NCI-H82 (cell line): ENCODE measurements at places on chromosomes 7 and 10.

DNA sequence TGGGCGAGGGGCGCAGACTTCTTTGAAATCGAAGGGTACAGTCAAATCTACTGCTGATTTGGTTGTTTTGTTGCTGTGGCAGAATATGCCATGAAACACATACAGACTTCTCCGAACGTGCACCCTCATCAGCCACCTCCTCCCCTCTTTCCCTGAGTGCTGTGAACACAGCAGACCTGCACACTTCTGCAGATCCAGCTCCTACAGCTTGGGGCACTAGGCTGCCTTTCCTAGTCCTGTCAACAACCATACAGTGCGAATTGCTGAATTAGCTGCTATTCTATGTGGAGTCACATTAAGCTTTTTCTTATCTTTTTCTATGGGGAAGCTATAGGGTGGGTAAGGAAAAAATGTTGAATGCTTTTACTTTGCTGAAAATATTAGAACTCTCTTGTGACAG lies 57.5 kb downstream of the COL17A1 start:
- DNase-seq, result peak; percentile 45

GRCh38 chr10:119768455-119769094 lies 42.7 kb downstream of the INPP5F start:
- no peak for DNase-seq

GRCh38 chr7:108723381-108723814 lies 153.7 kb downstream of the DNAJB9 start:
- peak; percentile 22 for DNase-seq

DNA sequence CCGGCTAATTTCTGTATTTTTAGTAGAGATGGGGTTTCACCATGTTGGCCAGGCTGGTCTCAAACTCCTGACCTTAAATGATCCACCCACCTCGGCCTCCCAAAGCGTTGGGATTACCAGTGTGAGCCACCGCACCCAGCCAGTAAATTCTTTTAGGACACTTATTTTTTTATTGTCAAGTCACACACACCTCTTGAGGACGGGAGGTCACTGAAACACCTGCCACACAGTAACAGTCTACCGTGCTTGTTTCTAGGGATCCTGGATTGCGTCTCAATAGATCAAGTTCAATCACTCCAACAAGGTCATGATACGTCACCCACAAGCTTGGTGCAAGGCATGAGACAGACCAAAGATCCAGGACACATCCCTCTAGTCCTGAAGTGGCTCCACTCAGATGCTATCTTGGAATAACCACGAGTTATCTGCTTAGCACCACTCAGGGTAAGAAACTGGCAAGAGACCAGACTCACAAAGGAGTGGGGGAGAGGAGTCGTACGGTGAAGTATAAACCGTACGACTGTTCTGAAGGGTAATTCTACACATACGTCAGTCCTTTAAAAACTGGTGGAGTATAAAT lies 58.9 kb upstream of the NCAPG2 start:
- no peak for DNase-seq

- DNase-seq, result no peak
These were observed 39.9 kb upstream of the MMD2 start for GRCh38 chr7:4998910-4999309.

DNA sequence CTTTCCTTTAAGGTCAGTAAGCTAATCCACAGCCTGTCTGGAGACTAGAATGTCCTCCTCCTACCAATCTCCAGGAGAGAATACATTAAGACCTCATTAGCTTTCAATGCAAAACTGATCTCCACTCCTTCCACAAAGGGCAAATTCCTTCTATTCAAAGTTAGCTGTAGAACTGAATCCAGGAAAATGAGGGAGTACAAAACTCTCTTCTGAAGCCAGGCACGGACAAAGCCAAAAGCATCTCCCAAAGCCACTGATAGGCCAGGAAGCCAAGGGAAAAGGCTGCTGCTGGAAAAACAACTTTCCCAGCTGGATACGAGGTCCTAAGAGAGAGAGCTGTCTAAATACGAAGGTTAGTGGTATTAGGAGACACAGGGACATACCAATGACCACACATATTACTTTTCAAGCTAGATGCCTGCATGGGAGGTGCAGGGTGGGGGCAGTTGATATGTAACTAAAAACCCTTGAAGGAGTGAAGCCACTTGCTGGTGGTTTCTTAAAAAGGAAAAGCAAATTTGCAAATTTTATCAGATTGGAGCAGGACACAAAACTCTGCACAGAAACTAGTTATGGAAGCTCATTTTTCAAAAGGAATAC lies 43.6 kb downstream of the MKX start:
- DNase-seq, result peak; percentile 0

DNA sequence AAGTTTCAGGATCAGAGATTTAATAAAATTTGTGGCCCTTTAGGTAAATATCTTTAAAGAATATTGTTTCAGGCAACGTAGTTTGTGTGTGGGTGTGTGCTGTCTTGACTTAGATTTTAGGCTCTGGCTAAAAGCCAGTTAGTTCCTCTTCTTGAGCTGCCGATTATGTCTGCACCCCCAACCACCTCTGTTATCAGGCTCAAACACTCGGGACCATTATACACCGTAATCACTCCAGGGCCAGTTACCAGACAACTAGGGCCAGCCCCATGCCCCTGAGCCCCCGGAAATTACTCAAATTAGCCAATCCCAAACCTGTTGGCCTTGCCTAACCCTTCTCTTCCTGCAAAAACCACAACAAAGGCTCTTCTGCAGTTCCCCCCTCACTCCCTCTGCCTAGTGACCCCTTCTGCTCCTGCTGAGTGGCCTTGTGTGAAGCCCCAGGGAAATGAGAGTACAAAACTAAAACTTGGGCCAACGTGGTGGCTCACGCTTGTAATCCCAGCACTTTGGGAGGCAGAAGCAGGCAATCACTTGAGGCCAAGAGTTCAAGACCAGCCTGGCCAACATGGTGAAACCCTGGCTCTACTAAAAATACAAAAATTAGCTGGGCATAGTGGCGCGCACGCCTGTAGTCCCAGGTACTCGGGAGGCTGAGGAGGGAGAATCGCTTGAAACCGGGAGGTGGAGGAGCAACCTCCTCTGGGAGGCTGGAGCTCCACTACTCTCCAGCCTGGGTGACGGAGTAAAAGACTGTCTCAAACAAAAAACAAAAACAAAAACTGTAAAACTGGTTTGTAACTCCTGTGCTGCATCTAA lies 9.2 kb upstream of the HNRNPF start:
- DNase-seq, result peak; percentile 9

GRCh38 chr10:100518761-100519241 lies 860 bp downstream of the SEC31B start:
- peak; percentile 86 for DNase-seq

DNA sequence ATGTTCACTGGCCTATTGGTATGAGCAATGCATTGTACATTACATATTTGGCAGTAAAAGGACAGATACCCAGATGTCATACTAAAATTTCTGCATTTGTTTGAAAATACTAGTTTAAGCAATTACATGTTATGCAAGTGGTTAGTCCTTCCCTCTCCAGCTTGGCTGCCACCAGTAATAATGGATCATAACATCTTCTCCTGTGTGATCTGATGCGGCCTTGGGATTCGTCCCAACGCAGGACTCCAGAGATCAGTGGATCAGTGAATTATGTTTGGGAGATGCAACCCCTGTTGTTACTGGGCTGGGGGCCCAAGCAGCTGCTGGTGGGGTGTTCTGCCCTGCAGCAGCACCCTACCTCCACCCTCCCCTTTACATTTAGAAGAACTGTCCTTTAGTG lies 11.2 kb upstream of the PDK4 start:
- no peak for DNase-seq

DNA sequence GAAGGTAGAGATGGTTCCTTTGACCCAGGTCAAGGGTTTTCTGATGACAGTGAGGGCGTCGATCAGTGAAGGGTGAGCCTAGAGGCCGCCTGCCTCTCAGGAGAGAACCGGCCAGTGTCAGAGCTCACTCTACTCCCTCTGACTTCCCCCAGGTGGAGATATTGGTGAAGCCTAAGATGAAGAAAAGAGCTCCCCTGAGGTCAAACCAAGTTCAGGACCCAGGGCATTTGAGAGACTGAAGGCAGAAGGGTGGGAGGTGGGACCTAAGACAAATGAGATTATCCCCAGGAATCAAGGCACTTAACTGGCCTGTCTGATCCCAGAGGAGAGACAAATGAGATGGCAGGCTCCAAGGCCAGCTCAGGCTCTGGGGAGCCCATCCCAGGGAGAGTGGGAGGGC lies 104.7 kb downstream of the CDH23 start:
- DNase-seq, result peak; percentile 98

DNA sequence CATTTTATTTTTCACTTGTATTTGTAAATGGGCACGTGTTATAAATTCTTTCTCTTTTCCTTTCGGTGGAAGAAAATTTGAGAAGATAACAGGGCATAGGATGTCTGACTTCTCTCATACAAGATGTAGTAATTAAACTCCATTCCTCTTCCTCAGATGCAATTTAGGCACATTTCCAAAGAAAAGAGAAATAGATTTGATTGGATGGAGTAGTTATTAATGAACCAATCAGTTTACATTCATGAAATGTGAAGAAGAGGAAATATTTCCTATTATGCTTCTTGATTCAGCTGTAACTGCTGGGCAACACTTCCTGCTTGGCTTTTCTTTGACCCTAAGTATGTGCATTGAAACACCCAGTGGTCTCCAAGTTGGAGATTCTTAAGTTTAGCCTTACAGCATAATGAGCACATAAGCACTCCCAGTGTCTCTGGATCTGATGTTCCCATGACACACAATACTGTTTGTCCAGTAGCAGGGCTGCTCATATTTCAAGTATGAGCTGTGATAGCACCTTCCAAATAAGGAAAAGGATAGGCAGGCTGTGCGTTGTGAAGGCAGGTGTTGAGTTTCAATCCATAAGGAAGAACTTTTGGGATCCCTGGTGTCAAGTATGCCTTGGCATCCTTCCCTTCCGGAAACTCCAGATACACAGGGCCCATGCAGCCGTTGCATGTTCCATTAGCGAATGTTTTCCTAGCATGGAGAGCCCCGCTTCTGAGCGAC lies 33.4 kb upstream of the COBL start:
- DNase-seq, result peak; percentile 21

GRCh38 chr7:87231711-87232110 lies 12.2 kb upstream of the TMEM243 start:
- peak; percentile 89 for DNase-seq

- no peak for DNase-seq
These were observed 227.0 kb downstream of the MAD1L1 start for GRCh38 chr7:2005786-2006185.

GRCh38 chr7:99001482-99002147 lies 123.3 kb downstream of the TRRAP start:
- no peak for DNase-seq

DNA sequence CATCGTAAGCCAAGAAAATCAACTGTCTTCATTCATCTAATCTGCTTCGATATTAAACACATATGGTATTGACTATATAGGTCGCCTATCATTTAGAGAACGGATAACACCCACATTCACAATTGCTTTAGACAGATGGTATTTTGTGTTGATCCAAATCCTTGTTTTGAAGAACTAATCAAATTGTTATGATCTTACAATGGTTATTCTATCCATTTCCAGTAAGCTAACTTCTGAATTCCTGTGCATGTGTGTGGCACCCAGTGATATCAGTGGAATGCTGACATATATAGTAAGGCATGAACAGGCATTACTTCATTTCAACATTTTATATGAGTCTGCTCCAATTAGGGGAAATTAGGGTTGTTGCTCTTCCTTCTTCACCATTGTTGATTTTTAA lies 98.8 kb downstream of the SEMA3E start:
- DNase-seq, result no peak

DNA sequence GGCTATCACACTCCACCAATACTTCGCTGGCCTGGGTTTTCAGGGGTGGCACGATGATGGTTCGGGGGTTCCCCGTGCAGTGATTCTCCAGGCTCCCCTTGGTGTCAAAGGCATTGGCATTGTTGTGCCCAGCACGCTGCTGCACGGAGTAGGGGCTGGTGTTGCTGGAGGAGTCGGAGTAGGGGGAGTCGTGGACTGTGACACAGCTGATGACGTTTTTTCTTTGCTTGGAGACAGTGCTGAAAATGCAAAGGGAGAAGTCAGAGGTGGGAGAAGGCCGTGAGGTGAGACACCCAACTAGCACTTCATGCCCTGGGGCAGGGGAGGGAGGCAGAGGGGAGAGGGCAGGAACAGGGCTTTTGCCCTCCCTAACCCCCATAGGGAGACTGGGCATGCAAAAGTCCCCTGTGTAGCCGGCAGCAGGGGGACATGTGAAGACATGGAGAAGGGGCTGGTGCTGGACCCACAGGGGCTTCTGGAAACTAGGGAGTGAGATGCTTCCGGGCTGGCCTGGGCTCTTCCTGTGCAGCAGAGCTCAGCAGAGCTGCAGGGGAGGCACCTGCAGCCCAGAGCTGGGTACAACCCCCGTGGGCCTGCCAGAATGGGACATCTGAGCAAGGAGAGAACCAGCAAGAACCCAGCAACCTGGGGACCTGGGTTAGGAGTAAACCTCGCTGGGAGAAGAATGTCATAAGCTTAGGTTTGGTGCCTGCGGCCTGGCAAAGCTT lies 60.5 kb downstream of the CLEC2L start:
- DNase-seq, result no peak
